ENCODE measurements at places on chromosomes 5 and 9.

- DNase-seq, result no peak
These were observed 60.8 kb upstream of the IRX4 start for GRCh38 chr5:1943481-1943880.

- no peak for DNase-seq
These were observed 269.4 kb downstream of the CWC27 start for GRCh38 chr5:65037831-65038815.

- no peak for DNase-seq
These were observed 42.1 kb downstream of the CXXC5 start for GRCh38 chr5:139690064-139690802.

- no peak for DNase-seq
These were observed 353.6 kb downstream of the BNC2 start for GRCh38 chr9:16516891-16517290.

- no peak for DNase-seq
These were observed 63.9 kb downstream of the GOLPH3 start for GRCh38 chr5:32110111-32110696.

- DNase-seq, result no peak
These were observed 17.2 kb upstream of the THG1L start for GRCh38 chr5:157713830-157714595.

DNA sequence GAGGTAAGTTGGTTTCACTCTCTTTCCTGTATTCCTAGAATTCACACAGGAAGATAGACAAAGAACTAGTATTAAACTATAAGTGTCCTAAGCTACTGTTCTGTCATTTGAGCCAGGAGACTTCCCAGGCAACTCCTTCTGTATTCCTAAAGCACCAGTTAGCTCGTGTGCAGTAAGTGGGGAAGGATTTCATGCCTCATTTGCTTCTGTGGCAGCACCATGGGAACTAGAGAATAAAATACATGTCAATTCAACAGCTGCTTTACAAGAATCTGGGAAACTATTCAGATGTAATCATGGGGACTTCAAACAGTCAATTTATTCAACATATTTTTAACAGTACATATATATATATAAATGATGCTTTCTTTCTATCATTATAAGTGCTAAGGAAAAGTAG is 762.3 kb downstream of the PRELID2 start:
- DNase-seq, result no peak

DNA sequence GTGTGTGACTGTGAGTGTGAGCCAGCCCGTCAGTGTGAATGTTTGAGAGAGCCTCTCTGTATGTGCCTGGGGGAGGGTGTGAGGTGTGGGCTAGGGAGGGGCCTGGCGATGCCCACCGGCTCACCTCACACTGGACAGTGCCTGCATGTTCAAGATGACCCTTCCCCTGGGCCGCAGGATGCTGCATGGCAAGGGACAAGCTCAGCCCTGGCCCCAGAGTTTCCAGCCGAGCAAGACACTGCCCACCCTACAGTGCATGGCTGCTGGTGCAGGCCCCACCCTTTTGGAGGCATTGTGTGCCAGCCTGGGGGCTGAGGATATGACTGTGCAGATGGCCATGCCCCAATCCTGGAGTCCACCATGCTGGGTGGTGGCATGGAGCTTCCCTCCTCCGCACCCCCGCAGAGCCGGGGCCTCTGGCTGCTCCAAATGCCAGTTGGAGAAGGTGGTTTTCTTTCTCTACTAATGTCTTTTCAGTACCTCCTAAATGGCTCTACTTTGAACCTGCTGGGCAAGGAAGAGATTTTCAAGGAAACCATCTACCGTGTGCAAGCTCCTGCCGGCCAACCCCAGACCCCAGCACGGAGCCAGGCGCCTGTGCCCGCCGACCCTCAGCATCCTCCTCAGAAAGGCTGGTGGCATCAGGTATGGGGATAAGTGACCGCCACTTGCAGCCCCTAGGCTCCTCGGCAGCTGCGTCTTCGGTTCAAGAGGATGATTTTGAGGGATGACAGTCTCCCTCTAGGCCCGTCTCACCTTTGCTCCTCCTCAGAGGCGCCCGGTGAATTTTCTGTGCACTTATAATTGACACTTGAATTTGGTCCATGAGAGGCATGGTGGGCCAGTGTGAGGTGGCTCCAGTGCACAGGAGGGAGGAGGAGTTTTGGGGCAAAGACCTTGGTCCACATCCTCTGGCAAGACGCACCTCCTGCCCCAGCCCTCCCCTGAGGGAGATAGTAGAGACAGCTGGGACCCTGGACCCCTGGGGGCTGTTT is 27.7 kb downstream of the FGD3 start:
- peak; percentile 15 for DNase-seq

DNA sequence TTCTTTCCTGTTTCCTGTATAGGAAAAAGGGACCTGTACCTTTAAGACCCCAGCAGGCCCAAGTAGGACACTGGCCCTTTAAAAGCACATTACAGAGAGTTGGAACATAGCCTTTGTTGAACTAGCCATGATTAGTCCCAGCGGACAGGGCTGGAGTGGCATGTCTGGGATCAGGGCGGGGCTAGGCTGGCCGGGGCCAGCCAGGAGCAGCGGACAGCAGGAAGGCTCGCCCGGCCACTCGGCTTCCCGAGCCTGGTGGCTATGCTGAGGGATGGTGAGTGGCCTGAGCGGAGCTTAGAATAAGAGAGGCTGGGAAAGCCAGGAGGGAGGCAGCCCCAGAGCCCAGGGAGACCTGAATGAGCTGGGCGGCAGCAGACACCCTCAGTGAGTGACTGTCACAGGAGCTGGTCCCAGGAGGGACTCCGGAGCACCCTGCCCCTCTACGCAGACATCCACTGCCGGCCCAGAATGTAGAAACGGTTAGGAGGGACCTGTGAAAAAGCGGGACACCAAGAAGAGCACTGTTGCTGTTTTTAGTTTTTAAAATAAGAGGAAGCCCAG is 92.1 kb downstream of the DAB2IP start:
- DNase-seq, result peak; percentile 79

- DNase-seq, result no peak
These were observed 198.9 kb upstream of the SLC27A6 start for GRCh38 chr5:128766406-128766805.

DNA sequence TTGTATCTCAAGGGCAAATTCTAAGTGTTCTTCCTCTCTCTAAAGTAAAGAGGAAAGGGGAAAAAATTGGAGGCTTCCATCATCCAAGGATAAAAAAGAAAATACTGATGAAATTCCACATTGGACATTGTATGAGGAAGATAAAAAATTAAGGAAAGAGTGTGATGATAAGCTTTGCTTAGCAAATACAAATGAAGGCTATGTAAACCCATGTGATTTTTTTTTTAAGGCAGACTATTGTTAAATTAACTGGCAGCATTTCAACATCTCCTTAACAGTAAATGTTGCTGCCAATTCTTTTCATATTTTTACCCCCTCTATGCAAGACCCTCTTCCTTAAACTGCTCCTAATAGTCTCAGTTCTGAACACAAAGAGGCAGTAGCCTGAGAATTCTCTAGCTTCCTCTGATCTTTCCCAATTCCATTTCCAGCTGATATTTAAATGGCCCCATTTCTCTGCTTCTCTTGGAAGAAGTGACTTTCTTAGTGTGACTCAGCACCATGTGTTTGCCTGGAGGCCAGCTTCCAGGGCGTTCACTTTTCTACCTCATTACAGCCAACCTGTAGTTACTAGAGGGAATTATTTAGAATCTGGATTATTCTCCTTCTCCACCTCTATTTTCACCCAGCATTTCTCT is 159.7 kb downstream of the TLE1 start:
- no peak for DNase-seq

DNA sequence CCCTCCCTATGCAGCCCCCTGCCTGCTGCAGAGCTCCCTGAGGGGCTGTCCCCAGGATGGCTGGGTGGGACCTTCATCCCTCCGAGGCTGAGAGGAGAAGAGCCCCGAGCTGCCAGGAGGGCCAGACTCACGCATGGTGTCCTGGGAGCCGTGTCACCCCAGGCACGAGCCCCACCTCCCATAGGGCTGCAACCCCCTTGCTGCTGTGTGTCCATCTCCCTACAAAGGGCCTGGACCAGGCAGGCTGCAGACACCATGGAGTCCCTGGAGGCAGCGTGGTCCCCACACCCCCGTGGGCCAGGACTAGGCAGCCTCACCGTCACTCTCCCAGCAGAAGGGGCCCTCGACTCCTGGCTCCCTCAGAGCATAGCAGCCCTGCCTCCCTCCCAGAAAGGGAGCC is 11.2 kb upstream of the SEC16A start:
- no peak for DNase-seq

DNA sequence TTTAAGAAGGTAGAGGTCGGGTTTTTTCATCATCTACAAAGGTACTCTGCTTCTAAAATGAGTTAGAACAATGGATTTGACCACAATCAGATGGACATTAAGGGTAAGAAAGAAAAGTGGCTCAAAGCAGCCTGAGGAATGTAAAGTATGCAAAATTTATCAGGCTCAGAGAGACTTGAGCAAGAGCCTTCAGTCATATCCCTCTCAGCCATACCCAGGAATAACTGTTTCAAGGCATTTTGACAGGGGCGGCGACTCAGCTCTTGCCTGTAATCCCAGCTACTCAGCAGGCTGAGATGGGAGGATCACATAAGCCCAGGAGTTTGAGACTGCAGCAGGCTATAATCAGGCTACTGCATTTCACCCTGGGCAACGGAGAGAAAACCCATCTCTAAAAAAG is 38.8 kb upstream of the ANXA2R start:
- DNase-seq, result no peak

GRCh38 chr9:89811886-89812450 is 207.2 kb downstream of the GADD45G start:
- no peak for DNase-seq

GRCh38 chr5:128649192-128649591 is 111.1 kb upstream of the FBN2 start:
- DNase-seq, result no peak

GRCh38 chr9:111891910-111892499 is 4.6 kb upstream of the UGCG start:
- DNase-seq, result no peak

GRCh38 chr9:133786371-133786753 is 48.2 kb upstream of the SARDH start:
- no peak for DNase-seq

DNA sequence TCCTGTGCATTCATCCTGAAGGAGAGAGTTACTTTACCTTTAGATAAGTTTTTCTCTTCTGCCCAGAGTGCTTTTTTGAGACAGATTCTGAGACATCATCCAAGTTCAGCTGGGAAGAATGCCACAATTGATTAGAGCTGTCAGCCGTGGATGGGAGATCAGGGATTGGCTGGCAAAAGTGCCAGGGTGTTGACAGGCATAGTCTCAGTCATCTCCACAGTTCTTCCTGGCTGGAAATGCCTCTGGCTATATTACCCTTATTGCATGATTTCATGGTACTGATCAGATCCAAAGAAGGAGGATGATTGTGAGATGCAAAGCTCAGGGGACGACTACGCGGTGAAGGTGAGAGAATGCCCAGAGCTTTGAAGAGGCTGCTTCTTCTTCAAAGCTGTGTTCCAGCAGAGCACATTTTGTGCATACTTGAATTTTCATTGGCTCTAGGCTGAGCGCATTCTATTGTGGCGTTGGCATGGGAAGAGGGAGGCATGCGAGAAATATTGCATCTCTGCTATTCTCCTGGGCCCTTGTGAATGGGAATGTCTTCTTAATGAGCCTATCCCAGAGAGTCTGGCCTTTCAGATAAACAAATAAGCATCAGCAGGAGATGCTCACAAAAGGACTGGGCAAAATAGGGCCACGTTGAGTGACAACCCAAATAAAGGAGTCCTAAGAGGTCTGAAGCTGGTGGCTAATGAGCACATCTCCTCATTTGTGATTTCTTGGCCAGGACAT is 82.1 kb downstream of the GRIA1 start:
- no peak for DNase-seq

GRCh38 chr9:19441730-19442129 is 32.9 kb downstream of the ACER2 start:
- DNase-seq, result no peak

DNA sequence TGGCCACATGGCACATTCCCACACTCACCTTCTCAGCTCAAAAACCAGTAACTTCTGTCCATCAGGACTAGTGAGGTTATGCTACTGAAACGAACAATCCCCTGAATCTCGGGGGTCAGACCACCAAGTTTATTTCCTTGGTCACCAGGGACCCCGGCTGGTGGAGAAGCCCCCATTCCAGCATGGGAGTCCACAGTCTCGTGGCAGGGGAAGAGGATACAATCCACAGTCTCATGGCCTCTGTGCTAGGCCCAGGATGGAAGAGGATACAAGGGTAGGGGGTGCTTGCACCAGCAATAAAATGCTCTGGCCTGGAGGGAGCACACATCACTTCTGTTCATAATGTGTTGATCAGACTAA is 7.4 kb upstream of the CARD19 start:
- no peak for DNase-seq

DNA sequence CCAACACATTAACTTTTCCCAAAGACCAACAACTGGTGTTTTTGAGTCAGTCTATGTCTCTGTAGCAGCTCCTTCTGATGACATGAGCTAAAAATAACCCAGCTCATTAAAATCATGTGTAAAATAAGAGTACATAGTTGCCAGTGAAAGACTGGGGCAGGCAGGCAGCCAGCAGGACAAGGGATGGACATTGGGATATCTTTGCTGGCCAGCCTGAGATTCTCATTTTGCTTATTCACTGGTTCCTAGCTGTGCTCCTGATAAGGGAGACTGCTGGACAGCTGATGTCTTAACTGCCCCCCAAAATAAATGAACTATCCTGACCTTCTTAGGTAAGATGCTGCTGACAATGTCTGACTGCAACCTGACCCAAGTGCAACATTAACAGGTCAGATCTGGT is 33.9 kb downstream of the EPB41L4B start:
- DNase-seq, result no peak

GRCh38 chr5:125551246-125551645 is 804.8 kb upstream of the ZNF608 start:
- no peak for DNase-seq

DNA sequence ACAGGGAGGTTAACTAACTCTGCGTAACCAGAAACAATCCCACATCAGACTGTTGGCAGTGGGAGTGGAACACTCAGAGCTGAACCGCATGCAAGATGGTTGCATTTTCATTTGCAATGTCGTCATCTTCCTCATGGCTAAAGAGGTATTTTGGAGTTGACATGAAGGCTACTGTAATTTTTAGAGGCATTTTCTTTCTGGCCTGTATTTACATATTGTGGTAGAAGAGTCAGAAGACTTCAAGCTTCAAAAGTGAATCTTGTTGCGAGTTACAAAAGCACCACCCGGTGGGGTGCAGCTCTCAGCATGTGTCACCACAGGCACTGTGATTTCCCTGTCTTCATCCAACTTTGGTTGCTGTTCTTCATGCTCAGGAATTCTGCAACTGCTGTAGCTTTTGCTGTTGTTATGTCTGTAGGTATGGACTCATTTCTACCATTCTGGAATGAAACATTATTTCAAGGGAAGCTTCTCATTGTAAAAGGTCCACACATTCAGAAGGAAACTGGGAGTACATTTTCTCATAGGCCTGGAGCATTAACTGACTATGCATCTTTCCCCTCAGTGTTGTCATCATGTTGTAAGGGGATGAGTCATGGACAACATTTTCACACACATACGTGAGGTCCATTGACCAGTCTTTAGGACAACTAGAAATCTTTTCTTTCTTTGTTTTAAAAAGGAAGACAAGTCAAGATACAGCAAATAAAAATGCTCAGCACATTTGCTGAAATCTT is 35.4 kb upstream of the GDNF start:
- no peak for DNase-seq

GRCh38 chr5:71719063-71719964 is at the start of gene CARTPT:
Gene CARTPT (plus strand): TSS chr5:71719275. CDS start chr5:71719294, 19 bp downstream.
- no peak for DNase-seq
